ENCODE measurements at places on chromosomes 2 and 18.

DNA sequence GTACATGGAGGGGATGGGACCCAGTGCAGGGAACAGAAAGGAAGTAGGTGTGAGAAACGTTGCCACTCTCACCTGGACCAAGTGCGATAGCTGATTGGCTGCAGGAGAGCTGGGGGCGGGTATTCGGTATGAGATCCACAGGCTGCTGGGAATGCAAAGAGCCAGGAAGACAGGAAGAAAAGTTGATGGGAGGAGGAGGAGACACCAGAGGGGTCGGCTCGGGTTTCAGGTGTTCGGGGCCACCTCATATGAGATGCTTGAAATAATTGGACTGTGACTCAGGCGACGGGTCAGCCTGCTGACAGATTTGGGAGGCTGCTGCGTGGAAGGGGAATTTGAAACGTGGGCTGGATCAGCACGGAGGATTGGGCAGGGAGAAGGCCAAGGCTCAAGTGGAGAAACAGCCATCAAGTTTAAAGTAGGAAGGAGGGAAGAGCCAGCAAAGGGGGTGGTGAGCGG lies 65.1 kb downstream of the MRPS9 start:
- DNase-seq, result peak; percentile 84

GRCh38 chr2:43068041-43068533 lies 158.3 kb downstream of the ZFP36L2 start:
- no peak for DNase-seq

DNA sequence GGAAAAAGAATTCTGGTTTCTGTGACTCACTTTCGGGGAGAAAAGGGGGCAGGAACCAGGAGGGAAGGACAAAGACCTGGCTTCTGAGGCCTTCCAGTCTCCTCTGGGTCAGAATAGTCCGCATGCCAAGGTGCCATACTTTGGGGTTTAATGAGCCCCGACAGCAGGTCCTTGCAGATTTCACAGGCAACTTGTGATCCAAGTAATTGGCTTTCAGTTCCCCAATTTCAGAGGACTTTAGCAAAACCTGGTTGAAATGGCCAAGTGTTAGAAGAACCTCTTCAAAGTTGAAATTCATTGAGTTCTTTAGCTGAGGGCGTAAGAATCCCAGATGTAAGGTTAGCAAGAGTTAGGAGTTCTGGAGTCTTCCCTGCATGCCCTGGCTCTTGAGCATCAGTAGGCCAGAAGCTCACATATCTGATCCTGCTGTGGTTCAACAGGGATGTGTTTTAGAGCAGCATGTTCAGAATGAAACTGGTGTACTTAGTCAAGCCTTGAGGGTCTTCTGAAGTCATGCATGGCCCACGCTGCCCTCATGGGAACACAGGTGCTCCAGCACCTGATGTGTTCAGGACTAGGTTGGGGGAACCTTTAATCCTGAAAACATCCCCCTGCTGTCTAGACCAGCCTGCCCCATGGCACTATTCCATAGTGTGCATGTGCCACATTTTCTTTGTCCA lies 143.0 kb downstream of the NUP35 start:
- DNase-seq, result no peak

- peak; percentile 48 for DNase-seq
These were observed 11.6 kb upstream of the TUBB6 start for GRCh38 chr18:12296457-12296856.

DNA sequence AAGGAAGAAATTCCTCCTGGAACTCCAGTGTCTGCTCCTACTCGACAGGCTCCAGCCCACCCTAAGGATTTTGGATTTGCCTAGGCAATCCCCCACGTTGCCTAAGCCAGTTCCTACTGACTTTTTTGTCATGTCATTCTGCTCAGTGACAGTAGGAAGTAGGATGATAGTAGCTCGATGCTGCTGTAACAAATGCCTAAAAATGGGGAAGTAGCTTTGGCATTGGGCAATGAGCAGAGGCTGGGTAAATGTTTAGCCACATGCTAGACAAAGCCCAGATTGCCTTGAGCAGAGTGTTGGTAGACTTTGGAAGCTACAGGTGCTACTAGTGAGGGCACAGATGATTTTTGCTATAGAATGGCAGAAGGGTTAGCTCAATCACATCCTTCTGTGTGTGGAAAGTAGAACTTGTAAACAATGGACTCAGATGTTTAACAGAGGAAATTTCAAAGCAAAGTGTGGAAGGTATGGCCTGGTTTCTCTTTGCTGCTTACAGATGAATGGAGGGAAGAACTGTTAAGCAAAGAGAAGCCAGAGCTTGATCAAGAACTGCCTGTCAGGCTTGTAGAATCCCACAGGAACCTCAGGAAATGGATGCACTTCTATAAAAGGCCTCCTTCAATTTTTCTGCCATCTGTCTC lies 154.8 kb downstream of the RNF144A start:
- no peak for DNase-seq

GRCh38 chr2:49801898-49802450 lies 647.7 kb upstream of the FSHR start:
- no peak for DNase-seq

- DNase-seq, result no peak
These were observed 26.3 kb downstream of the PRELID3A start for GRCh38 chr18:12433829-12434540.

- DNase-seq, result peak; percentile 41
These were observed 126.7 kb downstream of the STK39 start for GRCh38 chr2:168120730-168121129.

DNA sequence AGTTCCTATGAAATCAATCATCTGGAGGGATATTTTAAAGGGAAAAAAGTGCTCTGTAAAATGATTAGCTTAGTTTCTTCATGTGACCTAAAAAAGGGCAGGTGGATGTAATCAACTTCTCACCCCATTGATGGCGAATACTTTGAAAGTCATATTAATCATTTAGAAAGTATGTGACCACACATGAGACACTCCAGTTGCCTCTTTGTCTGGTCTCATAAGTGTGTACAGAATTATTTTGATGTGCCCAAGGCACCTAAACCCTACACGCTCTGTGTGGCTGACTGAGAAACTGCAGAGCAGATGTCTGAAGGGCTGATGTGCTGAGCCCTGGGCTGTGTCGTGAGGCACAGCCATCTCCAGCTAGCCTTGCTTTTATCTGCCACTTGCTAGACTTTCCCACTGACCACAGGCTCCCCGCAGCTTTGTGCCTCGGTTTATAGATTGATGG lies 26.9 kb downstream of the SGPP2 start:
- DNase-seq, result peak; percentile 2

DNA sequence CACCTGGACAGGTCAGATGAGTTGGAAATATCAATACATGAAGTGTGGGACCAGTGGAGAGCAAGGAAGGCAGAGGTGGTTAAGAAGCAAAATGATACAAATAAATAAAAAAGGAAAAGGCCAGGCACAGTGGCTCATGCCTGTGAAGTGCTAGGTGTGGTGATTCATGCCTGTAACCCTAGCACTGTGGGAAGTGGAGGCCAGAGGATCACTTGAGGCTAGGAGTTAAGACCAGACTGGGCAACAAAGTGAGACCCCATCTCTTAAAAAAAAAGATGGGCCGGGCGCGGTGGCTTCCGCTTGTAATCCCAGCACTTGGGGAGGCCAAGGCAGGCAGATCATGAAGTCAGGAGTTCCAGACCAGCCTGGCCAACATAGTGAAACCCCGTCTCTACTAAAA lies 2.9 kb downstream of the STON1 start:
- DNase-seq, result peak; percentile 42

- no peak for DNase-seq
These were observed 74.5 kb downstream of the RTP5 start for GRCh38 chr2:241943961-241944575.

GRCh38 chr2:110941226-110941625 lies 179.5 kb upstream of the BCL2L11 start:
- no peak for DNase-seq

DNA sequence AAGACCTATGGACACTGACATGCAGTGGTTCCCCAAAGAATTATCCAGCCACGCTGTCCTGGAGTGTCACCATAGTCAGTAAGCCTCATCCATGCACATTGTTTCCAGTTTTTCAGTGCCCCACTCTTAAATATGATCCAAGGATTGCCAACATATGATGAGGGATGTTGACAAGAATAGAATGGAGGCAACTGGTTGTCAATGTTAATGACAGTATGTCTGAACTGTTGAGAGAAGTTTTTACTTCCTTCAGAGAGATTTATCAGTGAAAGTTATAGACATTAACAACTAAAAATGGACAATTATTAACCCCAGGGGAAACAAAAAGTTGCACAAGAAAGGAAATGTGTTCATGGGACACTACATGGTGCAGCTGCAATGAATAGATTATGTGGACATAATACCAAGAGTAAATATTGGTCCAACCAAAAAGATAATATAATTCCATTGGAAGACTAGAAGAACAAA lies 69.9 kb downstream of the CYP26B1 start:
- no peak for DNase-seq

DNA sequence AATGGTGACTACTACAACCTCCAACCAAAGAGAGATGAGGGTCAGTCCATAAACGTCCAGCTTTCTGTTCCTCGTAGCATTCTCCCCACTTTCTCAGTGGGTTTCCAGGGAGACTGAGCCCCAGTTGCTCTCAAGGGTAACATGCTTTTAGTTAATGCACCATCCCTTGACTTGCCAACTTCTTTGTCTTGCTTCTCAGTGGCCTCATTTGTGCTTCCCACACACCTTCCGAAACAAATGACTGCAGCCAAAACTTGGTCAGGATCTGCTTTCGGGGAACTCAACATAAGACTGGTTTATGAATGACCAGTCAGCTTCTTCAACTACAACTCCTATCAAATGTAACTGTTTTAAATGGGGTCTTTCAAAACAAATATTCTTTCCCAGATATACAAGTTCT lies 94.1 kb downstream of the COL6A3 start:
- peak; percentile 41 for DNase-seq

DNA sequence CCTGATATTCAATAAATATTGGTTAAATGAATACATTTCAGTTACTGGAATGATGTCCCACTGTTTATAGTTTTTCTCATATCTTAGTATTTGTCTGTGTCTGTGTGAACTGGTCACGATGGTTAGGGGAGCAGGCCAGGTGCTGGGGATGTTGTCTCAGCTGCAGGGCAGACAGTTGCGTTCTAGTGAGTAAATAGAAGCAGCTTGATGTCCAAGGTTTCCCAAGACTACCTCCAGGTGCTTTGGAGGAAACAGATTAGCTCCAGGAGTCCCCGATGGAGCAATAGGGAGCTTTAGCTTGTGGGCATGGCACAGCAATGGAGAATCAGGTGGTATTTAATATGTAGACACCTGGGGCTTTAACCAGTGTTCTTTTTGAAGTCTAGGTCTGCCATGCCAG lies 75.5 kb downstream of the GULP1 start:
- no peak for DNase-seq

DNA sequence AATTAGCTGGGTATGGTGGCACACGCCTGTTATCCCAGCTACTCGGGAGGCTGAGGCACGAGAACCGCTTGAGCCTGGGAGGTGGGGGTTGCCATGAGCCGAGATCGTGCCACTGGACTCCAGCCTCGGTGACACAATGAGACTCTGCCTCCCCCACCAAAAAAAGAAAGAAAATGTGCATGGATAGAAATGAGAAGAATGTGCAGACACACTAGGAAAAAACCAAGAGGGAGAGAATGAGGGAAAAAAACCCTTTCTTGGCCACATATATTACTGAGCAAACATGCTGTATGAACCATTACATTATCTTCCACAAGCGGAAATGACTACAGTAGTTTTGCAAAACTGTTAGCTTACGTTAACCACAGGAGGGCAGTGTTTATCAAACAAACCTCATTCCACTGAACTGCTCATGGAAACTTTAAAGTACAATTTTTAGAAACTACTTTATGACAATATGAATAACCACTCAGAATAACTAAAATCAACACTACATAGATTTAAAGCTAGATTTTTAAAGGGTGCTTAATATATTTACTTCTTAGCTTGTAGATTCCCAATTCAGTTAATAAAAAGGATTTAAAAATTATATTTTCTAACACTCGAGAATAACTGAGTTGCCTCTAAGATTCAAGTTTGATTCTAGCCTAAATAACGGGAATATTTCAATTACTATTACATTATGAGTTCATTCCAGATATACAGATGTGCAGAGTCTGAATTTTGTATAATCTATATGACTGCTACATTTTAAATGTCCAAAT lies 26.4 kb downstream of the ASXL2 start:
- peak; percentile 87 for DNase-seq

- DNase-seq, result peak; percentile 79
These were observed 48.6 kb upstream of the RAPH1 start for GRCh38 chr2:203583701-203584100.

GRCh38 chr2:43317680-43318079 lies 91.3 kb upstream of the ZFP36L2 start:
- no peak for DNase-seq

DNA sequence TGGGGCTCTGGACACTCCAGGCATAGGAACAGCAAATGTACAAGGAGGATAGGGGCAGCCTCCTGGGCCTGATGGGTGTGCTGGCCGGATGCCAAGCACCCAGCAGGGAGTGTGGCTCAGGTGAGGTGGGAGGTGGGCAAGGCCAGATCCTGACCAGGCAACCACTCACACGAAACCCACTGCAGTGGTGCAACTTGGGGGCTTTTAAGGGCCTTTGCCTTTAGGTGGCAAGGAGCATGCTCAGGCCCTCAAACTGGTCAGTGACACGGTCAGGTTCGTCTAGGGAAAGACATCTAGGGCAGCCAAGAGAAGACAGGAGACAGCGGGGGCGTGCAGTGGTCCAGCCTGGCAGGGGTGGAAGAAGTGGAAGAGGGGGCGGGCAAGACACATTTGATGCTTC lies 18.4 kb upstream of the TEX51 start:
- no peak for DNase-seq

GRCh38 chr2:158290225-158290624 lies 166.3 kb downstream of the CCDC148 start:
- DNase-seq, result no peak

GRCh38 chr2:1559589-1560175 lies 146.4 kb downstream of the TPO start:
- no peak for DNase-seq

DNA sequence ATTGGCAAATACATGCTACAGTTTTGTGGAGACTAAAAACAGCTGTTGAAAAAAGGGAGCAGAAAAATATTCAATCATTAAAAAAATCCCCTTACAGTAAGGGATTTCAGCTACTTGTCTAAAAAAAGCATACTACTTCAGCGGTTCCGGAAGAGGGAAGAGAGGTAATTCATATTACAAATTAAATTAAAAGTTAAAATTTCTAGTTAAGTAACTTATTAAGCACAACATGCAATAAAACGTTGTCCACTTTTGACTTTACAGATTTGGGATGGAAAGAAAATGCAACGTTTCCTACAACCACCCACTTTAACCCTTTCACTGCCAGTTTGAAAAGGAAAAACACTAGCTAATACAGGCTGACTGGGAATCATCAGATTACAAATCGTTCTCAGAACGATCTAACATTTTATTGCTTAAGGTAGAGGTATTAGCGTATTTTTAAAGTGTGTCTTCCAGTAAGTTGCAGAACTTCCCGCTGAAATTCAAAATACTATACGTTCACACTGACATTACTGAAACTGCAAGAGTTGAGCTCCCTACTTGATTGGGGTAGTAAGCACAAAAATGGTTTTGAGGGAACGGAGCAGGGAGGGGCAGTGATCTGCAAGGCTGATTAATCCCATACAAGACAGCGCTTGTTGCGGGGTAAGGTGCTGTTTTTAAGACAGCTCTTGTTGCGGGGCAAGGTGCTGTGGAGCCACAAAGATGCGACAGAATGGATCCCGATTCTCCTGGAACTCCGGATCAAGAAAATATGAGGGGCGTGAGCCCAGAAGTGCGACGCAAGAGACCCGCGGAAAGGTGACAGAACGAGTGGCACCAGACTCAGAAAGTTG lies 743 bp downstream of the HADHA start:
- DNase-seq, result peak; percentile 36
